ENCODE measurements at places on chromosomes 4 and X.
A peak's percentile ranks its signal among the peaks of the same experiment; 100 is the strongest.

- DNase-seq: no peak
These were observed 195.6 kb downstream of the GPC3 start for GRCh38 chrX:133789829-133790228.

GRCh38 chr4:98864560-98864959 is 64.4 kb downstream of the EIF4E start:
- no peak for DNase-seq

DNA sequence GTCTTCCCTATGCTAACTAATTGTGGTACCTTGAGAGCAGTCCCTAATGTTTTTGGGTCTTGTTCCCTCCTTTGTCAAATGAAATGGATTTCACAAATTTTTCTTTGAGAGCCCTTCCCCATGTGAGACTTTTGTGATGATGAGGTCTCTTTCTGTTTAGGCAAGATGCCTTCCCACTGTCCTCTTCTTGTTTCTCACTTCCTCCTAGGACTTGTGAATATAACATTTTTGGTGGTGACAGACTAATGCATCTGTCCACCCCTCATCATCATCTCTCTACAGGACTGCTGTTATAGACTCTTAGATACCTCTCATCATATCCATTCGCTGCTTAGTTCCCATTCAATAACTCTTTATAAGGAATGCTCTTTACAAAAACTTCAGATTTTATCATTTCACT is 8.7 kb upstream of the ANK2 start:
- DNase-seq: no peak

- DNase-seq: no peak
These were observed 253.5 kb downstream of the PCDH10 start for GRCh38 chr4:133402616-133403015.

GRCh38 chrX:40097504-40098263 is at the start of gene BCOR:
Gene BCOR (minus strand): TSS chrX:40097958. CDS start chrX:40077929, 20,029 bp downstream.
- DNase-seq: peak; percentile 37

DNA sequence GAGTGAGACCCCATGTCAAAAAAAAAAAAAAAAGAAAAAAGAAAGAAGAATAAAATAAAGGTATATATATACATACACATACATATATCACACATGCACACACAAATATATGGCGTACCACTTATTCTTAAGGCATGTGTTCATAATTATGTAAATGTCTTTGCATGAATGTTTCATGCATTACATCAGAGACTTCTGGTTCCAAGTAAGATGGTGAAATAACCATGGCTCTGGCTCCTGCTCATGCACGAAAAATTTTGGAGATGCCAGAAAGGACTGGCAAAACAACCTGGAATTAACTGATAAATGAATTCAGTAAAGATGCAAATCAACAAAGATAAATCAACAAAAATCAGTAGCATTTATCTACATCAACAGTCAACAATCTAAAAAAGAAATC is 19.7 kb upstream of the FHIP1A start:
- no peak for DNase-seq

DNA sequence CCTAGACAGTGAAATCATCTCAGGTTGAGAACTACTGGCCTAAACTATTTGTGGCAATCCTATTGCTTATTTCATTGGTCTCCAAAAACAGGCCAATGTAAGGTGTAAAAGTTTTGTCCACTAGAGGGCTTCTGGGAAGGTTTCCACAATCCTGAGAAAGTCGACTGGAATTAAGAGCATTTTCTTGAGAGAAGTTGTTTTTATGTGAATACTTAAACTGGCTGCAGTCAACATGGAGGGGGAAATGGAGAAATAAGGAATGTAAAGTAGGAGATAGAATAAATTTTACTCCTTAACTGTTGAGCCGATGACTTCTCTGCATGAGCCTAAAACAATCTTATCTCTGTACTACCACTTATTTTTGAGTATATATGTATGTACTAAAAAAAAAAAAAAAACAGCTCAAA is 11.0 kb upstream of the EIF4E start:
- DNase-seq: peak; percentile 31

- DNase-seq: no peak
These were observed 114.4 kb downstream of the SCLT1 start for GRCh38 chr4:128978985-128979384.
